ENCODE measurements at places on chromosomes 5 and 9.
A peak's percentile ranks its signal among the peaks of the same experiment; 100 is the strongest.

DNA sequence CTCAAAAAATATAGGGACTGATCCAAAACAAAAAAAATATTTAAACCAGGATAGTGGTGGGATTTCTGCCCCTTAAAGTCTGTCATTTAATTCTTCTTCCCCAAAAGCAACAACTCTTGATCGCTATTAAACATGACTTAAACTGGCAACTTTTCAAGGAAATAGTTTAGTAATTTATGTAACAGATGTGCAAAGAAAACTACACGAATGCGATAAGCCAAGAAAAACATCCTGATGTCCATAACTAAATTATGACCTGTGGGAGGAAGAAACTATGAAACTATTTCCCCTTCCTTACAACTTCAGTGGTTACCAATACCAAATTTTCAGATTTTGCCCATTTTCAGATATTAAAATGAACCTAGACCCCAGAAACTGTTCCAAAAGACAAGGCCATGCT, 31.5 kb downstream of the CLINT1 start:
- DNase-seq, result peak; percentile 25

DNA sequence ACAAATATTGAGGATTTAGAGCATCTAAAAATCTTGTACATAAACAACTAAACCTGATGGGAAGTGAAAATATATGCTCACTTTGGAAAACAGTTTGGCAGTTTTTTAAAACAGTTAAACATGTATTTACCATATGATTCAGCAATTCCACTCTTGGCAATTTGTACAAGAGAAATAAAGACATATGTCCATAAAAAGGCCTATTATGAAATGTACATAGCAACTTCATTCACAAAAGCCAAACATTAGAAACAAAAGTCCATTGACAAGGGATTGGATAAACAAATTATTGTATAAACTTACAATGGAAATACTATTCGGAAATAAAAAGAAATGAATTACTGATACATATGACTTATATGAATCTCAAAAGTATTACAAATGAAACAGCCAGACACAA, 196.2 kb upstream of the SLC24A2 start:
- DNase-seq, result no peak

- DNase-seq, result no peak
These were observed 148.7 kb downstream of the RFK start for GRCh38 chr9:76245518-76245917.

DNA sequence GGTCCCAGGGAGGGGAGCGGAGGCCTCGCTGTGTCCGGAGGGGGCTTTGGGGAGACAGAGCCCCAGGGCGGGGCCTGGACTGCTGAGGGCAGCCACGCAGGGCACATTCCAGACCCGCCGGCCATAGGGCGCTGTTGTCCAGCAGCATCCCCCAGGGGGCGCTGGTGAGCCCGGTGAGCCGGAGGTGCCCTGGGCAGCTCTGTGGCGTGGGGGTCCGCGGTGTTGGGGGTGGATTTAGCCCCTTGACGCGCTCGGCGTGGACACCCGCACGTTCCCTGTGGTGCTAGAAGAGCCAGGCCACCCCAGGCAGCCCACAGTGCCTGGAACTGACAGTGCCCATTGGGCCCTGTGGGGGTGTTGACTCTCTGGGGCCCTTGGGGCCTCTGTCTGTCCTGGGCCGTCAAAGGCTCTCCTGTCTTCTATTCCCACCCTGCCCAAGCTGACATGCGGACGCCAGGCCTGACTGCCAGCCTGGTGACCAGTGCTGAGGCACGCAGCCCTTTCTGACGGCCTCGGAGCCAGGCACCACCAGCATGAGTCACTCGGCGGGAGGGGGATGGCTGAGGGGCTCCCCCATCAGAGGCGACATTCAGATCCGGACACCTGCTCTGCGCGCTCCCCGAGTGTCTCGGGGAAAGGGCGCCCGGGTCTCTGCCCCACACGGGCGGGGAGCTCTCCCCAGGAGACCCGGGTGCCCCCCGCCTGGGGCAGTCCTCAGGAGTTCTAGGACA, 23.9 kb downstream of the TPPP start:
- no peak for DNase-seq

DNA sequence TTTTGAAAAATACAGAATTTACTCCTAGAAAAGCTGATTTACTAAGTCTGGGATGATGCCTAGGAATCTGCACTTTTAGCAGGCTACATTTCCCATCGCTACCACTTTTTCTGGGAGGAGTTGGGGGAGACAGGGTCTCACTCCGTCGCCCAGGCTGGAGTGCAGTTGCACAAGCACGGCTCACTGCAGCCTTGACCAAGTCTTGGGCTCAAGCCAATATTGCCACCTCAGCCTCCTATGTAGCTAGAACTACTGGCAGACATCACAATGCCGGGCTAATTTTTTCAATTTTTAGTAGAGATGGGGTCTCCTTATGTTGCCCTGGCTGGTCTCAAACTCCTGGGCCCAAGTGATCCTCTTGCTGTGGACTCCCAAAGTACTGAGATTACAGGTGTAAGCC, 85.9 kb downstream of the NR6A1 start:
- DNase-seq, result no peak

- peak; percentile 20 for DNase-seq
These were observed 176.7 kb upstream of the ZNF608 start for GRCh38 chr5:124923131-124923530.

DNA sequence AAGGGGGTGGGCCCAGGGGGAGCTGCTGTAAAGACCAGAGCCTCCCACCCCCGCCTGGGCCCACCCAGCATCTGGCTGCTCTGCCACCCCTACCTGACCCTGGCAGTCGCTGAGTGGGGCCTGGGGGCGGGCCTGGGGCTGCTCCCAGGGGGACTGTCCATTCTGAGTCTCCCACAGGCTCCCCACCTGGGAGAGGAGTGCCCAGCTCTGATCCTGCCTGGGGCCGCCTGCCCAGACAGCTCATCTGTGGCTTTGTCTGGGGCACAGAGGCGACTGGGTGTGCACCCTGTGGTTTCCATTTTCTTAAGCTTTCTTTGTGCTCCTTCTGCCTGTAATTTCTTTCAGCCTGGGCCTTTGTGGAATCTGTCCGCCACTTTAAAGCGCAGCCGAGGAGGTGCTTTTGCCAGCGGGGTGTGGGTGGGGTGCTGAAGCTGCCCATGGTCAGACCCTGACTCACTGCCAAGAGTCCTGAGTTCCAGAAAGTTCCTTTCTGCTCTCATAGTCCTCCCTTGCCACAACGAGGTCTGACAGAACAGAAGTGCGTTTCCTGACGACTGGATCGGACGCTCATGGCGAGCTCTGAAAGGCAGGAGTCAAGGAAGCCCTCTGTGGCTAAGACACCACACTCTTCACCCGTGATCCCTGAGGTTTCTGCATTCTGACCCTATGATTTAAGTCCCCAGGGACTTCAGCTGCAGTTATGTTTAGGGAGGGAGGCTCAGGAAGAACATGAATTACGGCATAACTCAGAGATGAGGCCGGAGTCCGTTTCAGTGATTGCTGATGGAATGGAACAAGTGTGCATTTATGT, 225.0 kb downstream of the FANCC start:
- DNase-seq, result peak; percentile 58

- no peak for DNase-seq
These were observed 139.5 kb downstream of the NIPBL start for GRCh38 chr5:37015795-37016666.

- no peak for DNase-seq
These were observed 149.8 kb upstream of the CDKN2B start for GRCh38 chr9:22158927-22159346.

GRCh38 chr9:92140074-92140753, 25.0 kb upstream of the SPTLC1 start:
- peak; percentile 21 for DNase-seq

- DNase-seq, result no peak
These were observed 1.8 kb upstream of the HMCN2 start for GRCh38 chr9:130263601-130264413.

DNA sequence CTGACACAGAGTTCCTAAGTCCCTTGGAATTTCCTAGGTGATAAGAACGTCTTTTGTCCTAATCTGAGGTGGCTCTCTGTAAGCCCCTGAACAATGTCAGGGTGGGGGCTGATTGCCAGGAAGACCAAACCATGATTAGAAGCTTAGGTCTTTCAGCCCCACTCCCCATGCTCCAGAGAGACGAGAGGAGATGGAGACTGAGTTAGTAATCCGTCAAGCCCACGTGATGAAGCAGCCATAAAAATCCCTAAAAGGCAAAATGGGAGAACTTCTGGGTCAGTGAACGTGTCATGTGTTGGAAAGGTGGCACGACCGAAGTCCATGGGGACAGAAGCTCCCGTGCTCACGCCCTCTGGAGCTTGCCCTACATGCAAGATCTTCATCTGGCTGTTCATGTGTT, 85.6 kb downstream of the RAD23B start:
- DNase-seq, result no peak

DNA sequence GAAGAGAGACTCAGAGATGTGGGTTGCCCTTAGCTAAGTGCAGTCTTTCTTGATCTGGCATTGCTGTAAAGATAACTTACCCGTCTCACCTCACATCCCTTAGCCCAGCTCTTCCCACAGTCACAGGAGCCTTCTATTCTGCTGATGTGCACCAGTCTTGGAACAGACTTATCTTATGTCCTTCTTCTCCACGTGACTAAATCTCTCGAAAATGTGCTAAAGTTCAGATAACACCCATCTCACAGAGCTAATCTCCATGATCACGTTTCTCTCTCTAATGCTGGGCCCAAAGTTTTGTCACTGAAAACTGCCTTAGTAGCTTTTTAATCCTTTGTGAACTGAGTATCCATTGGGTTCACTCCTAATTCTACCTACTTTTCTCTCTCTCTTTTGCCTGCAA, 16.7 kb downstream of the SLC36A1 start:
- no peak for DNase-seq

GRCh38 chr5:140554454-140554853, 2.8 kb downstream of the SRA1 start:
- no peak for DNase-seq

DNA sequence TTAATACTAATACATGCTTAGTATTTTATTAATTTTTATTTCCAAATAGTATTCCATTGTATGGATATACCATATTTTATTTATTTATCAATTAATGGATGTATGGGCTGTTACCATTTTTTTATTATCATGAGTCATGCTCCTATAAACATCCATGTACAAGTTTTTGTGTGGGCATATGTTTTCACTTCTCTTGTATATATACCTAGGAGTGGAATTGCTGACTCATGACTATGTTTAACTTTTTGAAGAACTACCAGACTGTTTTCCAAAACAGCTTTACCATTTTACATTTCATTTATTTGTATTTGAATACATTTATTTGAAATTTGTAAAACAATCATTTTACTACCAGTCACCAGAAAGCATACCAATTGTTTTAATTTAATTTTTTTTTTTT, 14.1 kb upstream of the LRRC19 start:
- peak; percentile 25 for DNase-seq

Measured in fibroblast of skin of left quadriceps (primary cell).